ENCODE measurements at places on chromosomes 6 and 20. TPM values are rescaled to one million over a fixed set of nuclear protein-coding genes. Genes with fewer than 3 reads are reported as not detected.

- no peak for DNase-seq
Measured at GRCh38 chr6:17858584-17858983, 128.9 kb downstream of the KIF13A start.

The JPH2 gene
- 1.4 TPM for polyA plus RNA-seq

GRCh38 chr6:108211671-108212070 is 45.8 kb downstream of the NR2E1 start:
- DNase-seq = no peak

DNA sequence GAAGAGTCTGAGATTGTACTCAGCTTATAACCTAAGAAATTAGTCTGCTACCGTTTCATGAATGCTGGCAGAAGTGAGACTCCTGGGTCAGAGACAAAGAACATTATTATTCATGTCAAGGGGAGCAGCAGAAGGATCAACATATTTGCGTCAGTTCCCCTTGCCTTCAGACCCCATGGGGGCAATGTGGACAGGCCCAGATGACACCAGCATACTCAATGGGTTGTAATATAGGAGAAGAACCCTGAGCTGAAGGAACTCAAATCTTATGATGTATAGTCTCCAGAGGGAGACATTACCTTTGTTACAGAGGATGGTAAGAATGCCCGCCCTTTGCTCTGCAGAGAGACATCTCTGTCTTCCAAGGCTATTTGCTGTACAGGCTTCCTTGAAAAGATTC is 384.4 kb downstream of the EPM2A start:
- no peak for DNase-seq

DNA sequence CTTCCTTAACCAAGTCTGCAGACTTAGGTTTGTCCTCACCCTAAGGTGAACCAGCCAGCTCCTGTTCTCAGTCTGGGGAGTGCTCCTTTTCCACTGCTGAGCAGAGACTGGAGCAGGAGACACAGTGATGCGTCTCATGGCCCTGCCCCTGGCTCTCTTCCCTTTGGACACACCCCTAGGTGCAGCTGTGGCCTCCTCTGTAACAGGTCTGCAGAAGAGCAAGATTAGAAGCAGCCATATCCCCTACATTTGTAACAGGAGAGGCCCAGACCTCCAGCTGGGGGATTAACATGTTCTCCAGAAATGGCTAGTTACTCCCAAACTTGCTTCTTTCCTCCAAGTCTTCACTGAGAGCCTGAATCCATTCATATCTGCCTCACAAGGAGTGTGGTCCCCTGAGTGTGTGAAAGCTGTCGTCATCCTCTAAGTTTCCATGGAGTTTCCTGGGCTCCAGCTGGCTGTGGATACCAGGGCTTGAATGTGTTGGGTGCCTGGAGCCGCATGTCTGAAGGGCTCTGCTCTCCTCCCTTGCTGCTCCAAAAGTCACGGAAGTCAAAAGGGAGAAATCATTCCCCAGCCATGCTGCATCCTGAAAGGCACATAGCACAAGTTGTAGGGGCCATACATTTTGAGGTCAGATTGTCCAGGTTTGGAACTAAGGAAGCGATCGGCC is 57.7 kb downstream of the PPP1R14C start:
- DNase-seq = no peak

DNA sequence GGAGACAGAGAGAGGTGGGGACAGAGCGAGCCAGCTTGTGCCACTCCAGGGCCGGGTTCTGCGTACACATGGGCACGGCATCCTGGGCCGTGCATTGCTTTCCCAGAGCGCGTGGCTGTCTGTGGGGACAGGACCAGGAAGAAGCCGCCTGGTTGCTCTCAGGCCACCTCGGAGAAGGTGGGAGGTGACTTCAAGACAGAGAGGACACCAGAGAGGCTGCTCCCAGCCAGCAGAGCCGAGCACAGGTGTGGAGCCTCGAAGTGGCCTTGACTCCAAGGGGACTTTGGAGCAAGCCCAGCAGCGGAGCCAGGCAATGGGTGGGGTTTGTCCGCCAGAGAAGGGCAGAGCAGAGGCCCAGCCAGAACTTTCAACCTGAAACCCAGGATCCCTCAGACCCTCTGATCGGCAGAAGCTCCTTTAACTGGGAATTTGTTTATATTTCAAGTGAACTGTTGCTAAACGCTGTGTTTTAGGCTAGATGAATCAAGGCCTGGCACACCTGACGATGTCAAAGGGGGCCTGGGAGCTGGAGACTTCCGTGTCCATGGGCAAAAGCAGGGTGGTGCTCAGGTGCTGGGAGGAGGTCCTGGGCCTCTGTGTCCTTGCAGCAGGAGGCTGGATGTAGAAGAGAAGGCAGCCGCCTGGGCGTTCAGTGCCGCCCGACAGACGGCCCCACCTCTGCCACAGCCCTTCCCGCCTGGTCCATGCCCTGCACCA is 262.1 kb downstream of the DLL1 start:
- no peak for DNase-seq

- DNase-seq = no peak
Measured at GRCh38 chr6:67683960-67684359, 951.1 kb upstream of the ADGRB3 start.

DNA sequence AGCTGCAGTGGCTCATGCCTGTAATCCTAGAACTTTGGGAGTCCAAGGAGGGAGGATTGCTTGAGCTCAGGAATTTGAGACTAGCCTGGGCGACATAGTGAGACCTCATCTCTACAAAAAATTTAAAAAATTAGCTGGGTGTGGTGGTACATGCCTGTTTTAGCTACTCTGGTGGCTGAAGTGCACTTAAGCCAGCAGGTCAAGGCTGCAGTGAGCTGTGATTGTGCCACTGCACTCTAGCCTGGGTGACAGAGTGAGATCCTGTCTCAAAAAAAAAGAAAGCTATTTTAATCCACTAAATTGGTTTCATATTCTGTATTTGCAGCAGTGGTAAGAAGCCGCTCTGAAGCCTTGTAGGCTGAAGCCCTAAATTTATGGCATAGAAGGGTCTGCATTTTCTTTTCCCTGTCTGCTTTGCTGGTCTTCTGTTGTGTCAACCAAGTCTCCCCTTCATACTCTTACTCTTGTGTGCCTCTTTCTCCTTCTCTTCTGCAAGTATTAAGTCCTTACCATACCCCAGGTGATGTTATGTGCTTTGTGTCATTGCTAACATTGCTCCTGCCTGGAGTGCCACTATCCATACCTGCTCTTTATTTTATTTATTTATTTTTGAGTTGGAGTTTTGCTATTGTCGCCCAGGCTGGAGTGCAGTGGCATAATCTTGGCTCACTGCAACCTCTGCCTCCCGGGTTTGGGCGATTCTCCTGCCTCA is 70.9 kb downstream of the MYO6 start:
- no peak for DNase-seq

DNA sequence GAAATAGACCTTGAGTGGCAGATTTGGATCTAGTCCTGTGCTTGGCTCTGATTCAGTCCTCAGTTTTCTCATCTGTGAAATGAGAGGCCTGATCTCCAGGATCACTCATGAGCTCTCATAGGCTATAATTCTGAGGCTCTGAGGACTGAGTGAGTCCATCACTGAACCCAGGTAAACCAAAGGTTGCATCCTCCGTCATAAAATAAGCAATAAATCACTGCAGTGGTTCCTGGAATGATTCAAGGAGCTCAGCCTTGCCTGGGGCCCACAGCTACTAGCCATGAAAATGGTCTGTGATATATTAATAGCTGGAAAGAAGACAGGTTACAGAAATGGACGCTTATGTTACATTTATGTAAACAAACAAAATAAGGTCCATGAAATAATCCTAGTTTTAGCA is 124.8 kb downstream of the MAP3K7 start:
- no peak for DNase-seq

GRCh38 chr6:42960243-42961019 is at the start of gene GNMT:
Gene GNMT, plus strand, starts transcription at chr6:42960754. Its CDS starts 14 bp downstream, at chr6:42960768.
- DNase-seq = peak; percentile 38

DNA sequence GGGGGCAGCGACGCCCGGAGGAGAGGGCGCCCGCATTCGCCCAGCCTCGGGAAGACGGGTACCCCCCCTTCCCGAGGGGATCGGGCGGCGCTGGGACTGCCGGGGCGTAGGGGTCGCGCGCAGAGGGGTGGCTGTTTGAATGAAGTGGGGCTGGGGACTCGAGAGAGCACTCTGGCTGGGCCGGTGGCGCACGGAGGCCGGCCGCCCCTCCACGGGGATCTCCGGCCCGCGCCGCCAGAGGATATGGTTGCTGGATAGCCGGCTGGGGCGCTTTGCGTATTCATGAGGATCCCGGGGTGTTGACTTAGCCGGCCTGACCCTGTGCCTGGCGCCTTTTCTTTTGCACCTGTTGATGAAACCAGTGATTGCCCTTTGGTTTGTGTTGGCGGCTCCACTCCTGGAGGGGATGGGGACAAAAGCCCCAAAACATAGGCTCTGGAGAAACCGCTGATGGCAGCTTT is 469 bp downstream of the SYNJ2 start:
- DNase-seq = no peak

GRCh38 chr6:154996841-154997311 is 1.8 kb downstream of the TIAM2 start:
- no peak for DNase-seq

The FOXQ1 gene
- 15.2 TPM for polyA plus RNA-seq

The DDO gene
- 1.2 TPM for polyA plus RNA-seq

GRCh38 chr20:58638467-58639181 is 12.5 kb upstream of the STX16 start:
- no peak for DNase-seq

- no peak for DNase-seq
Measured at GRCh38 chr20:63534831-63535651, 2.1 kb downstream of the PTK6 start.

DNA sequence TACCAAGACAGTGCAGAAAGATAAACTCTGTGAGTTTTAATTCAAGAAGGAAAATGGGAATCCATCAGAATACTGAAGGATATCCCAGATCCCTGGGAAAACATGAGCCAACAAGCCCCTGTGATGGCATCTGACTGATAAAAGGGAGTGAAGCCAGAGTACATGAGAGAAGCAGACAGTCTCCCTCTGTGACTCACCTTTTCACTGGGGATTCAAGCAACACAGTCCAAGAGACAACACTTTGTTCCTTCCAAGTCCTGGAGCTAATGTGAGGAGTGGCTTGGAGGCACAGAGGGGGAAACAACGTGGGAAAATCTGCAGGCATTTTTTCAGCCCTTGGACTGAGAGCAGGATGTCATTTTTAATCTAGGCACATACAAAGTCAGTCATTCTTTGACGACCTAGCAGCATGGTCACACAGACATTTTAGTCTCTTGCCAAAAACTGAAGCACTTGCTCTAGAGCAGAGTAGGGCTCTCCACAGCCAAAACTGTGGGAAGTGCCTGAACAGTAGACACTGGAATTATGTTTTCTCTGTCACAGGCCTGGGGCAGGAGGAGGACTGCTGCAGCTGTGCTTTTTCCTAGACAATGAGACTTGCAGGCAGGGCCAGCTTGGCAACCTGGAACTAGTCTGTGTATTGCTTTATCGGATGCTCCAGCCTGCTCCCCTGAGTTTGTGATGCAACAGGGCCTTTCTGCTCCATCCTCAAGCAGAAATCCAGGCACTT is 465.0 kb upstream of the GJE1 start:
- DNase-seq = no peak

GRCh38 chr20:30937790-30938189 is 319.7 kb upstream of the DEFB115 start:
- no peak for DNase-seq

The FRS3 gene
- polyA plus RNA-seq = 6.4 TPM

- DNase-seq = no peak
Measured at GRCh38 chr20:35917077-35917476, 37.2 kb downstream of the SCAND1 start.

The NFATC2 gene
- 1.7 TPM for polyA plus RNA-seq

GRCh38 chr6:5776706-5777390 is 229.9 kb downstream of the NRN1 start:
- DNase-seq = no peak

DNA sequence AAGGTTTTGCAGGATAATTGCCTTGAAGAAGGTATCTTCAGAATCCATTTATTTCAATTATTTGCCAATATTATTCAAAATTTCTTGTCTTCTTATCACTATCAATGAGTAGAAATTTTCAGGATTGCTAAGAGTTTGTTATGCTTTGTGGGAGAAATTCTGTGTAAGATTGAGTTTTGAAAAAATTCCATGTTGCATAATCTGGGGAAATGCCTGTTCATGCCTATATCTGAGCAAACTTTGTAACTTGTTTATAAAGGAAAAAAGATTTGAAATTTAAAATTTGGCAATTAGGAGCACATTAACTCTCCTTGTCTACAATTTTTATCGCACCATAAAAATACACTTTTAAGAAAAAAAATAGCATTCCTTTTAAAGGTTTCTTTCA is 39.8 kb upstream of the EDN1 start:
- no peak for DNase-seq

DNA sequence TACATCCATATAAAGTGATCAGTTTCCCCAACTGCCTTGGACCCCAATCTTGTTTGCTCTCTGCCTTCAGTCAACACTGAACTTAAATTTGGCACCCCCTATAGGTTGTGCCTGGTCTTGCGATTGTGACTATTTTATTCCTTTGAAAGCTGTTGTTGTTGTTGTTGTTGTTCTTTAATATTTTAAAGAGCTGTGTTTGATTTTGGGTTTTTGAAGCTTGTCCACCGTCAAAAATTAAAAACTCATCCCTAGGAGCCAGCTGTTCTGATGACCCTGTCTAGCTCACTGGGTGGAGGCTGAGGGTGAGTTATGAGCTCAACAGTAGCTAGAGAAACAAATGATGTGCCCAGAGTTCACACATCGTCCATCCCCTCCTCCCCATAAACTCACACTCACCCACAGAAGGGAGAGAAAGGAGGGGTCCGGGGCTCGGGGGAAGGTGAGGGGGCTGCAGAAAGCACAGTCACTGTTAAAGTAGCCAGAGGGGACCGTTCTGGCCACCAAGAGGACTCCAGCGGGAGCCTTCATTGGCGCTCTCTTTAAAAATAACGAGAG is 4.0 kb downstream of the SIM1 start:
- DNase-seq = no peak

The RSPO3 gene
- 22.7 TPM for polyA plus RNA-seq

DNA sequence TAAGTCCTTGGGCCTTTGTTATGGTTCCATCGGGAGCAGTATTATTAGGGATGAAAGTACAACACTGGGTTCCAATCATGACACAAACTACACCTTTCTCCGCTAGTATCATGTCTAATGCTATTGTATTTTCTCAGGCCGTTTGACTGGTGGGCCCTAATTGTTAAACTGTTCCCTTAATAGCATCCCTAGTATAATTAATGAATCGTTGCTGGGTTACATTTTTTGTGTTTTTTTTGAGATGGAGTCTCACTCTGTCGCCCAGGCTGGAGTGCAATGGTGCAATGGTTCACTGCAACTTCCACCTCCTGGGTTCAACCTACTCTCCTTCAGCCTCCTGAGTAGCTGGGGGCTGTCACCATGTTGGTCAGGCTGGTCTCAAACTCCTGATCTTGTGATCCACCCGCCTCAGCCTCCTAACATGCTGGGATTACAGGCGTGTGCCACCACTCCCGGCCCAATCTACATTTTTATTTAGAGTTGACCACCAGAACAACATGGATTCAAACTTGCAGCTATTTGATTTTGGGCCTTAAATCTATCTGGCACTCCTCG is 4.1 kb upstream of the ZNFX1 start:
- no peak for DNase-seq

The AARS2 gene
- 17.3 TPM for polyA plus RNA-seq

DNA sequence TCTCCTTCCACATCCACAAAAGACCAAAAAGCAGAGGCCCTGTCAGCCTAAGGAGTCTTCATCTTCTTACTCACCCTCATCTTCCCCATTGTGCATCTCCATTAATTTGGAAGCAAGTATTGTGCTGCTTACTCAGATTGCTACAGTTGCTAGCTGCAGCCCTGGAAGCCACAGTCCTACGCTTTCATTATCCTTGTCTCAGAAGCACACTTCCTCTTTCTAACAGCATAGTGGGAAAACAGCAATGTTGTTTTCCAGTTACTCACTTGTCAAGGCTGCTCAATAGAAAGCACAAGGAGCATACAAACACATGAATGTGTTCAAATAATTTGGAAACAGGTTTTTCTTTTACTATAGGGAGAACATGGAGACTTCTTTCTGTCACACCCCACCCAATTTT is 76.6 kb upstream of the RBM24 start:
- no peak for DNase-seq
